RWPE1 (cell line): ENCODE measurements at places on chromosomes 6 and 20.

GRCh38 chr20:5215672-5216304 is 89.0 kb downstream of the CDS2 start:
- no peak for DNase-seq

- no peak for DNase-seq
These were observed 19.7 kb upstream of the TM9SF4 start for GRCh38 chr20:32089637-32090362.

DNA sequence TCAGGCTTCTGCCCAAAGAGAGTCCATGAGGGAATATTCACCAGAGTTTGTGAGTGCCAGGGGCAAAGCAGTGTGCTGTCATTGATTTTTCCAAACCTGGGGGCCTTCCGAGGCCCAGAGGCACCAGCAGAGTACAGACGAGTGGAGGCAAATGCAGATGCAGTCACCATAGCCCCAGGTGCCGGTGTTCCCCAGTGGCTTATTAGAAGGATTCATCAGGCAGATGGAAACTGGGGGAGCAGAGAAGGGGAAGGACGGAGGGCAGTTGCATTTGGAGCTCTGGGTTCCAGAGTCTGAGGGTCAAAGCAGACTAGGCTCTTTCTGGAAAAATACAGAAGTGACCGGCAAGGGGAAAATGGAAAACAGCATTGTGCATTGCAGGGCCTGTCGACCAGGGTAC is 184.2 kb downstream of the ANKRD60 start:
- no peak for DNase-seq

DNA sequence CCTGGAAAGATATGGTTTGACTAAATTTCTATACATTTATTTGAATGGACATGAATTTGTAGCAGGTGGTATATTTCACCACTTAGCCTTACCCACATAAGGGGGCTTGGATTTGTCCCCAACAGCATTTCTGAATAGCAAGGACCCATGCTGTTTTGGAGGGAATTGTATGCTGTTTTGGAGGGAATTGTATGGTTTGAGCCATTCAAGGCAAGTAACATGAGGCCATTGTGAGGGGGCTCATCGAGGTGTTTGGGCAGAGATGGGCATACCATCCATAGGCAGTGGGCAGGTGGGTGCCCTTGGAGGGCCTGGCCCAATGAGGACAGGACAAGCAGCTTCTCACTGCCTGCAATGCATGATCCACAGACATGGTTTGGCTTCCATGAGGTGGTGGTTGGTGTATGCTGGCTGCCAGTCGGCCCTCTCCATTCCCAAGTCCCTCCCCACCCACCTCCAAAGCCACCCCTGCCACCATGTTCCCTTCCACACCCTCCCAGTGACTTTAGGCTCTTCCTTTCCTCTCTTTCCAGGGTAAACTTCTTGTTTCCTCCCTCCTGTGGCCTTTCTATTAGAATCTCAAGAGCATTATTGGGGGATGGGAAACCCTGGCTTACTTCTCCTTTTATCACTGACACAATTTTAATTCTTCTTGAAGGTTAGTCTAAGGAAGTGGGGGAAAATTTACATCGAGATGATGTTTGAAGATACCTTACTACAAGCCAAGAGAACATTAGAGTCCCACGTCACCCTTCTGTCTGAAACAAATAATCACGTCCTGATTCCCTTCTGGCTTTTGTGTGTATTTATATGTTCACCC is 13.2 kb upstream of the PXDC1 start:
- DNase-seq, result no peak

DNA sequence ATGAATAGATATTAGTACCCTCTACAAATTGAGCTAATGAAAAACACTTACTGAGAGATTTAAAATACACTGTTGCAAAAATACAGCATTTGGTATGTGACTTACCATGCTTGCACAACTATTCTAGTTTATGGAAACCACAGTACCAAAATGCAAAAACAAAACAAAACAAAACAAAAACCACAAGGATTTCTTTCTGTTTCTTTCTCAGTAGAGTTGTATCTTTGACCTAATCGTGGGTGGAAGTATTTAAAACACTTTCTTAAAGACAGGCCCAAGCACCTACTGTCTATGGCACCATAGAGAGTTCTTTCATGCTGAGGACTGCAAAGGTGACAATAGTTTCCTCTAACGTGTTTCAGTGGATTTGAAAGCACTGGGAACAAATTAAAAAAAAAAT is 95.3 kb upstream of the C6orf118 start:
- no peak for DNase-seq

DNA sequence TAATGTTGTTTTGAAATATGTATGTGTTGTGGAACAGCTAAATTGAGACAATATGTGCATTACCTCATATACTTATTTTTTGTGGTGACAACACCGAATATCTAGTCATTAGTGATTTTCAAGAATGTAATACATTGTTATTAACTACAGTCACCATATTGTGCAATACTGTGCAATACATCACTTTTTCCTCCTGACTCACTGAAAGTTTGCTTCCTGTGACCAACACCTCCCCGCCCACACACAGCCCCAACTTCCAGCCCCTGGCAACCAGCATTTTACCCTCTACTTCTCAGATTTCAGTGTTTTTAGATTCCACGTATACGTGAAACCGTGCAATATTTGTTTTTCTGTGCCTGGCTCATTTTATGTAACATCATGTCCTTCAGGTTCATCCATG is 627.9 kb downstream of the PRKN start:
- DNase-seq, result peak; percentile 77

- no peak for DNase-seq
These were observed 147.7 kb downstream of the BTBD9 start for GRCh38 chr6:38492031-38492430.

- no peak for DNase-seq
These were observed 117.3 kb downstream of the TOX2 start for GRCh38 chr20:44031781-44032582.

GRCh38 chr6:36751091-36751490 is 53.5 kb downstream of the RAB44 start:
- DNase-seq, result no peak

GRCh38 chr20:48601798-48602197 is 226.0 kb downstream of the PREX1 start:
- no peak for DNase-seq

GRCh38 chr6:49328051-49328744 is 134.9 kb downstream of the MMUT start:
- no peak for DNase-seq

- no peak for DNase-seq
These were observed 108.5 kb downstream of the MAN1A1 start for GRCh38 chr6:119241111-119241465.

- DNase-seq, result no peak
These were observed 186.9 kb downstream of the TBC1D7 start for GRCh38 chr6:13141387-13141786.

DNA sequence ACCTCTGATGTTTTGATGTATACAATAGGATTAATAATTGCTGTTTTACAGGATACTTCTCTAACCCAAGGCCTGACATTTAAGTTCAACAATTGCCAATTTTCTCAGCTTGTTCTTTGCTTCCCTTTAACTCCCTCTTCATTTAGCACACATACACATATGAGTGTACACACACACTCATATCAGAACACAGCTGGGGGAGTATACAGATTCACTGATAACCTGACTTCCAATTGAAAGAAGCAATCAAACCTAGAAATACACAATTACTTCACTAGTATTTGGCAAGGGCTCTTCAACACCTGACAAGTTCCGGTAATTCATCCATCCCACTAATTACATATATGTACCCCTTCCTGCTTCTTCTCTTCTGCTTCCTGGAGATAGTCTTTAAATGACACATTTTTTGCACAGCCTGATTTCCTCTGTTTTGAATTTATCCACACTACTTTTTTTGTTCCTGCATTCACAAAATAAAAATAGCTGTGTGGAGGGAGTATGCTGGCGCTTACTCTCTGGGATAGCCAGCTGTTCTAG is 11.2 kb downstream of the UST start:
- DNase-seq, result no peak

- DNase-seq, result no peak
These were observed 659.0 kb downstream of the UTRN start for GRCh38 chr6:144944106-144944505.

- no peak for DNase-seq
These were observed 7.9 kb upstream of the EEF1E1 start for GRCh38 chr6:8110117-8110721.

GRCh38 chr6:68741501-68742386 is 106.7 kb downstream of the ADGRB3 start:
- no peak for DNase-seq

GRCh38 chr6:147009358-147009757 is 194.9 kb upstream of the STXBP5 start:
- no peak for DNase-seq

- DNase-seq, result no peak
These were observed 5.1 kb upstream of the IYD start for GRCh38 chr6:150363733-150364132.

DNA sequence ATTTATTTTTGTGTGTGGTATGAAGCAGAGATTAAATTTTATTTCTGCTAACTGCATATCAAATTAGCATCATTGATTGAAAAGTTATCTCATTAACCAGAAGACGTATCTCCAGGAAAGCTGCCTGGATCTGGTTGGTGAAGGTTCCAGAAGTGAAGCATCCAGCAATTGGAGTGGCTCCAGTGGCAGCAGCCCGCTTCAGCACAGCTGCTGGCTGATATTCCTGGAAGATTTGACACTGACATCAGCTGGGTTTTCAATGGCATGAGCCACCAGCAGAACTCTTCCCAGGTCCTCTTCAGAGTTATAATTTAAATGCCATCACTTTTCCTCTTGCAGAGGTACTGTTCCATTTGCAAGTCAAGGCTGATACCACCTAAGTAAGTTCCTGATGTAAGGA is 363.5 kb downstream of the BCKDHB start:
- no peak for DNase-seq

DNA sequence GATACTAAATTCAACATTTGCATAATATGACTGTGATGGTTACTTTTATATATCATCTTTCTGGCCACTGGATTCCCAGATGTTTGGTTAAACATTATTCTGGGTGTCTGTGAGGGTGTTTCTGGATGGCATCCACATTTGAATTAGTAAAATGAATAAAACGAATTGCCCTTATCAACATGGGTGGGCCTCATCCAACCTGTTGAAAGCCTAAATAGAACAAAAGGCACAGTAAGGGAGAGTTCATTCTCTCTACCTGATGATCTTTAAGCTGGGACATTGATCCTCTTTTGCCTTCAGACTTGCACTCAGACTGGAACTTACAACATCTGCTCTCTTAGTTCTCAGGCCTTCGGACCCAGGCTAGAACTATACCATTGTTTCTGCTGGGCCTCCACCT is 57.6 kb downstream of the CD24 start:
- no peak for DNase-seq
